ENCODE measurements at places on chromosomes 13 and 19.
A peak's percentile ranks its signal among the peaks of the same experiment; 100 is the strongest.

- no peak for DNase-seq
These were observed 9.3 kb upstream of the GTF3A start for GRCh38 chr13:27415116-27415515.

DNA sequence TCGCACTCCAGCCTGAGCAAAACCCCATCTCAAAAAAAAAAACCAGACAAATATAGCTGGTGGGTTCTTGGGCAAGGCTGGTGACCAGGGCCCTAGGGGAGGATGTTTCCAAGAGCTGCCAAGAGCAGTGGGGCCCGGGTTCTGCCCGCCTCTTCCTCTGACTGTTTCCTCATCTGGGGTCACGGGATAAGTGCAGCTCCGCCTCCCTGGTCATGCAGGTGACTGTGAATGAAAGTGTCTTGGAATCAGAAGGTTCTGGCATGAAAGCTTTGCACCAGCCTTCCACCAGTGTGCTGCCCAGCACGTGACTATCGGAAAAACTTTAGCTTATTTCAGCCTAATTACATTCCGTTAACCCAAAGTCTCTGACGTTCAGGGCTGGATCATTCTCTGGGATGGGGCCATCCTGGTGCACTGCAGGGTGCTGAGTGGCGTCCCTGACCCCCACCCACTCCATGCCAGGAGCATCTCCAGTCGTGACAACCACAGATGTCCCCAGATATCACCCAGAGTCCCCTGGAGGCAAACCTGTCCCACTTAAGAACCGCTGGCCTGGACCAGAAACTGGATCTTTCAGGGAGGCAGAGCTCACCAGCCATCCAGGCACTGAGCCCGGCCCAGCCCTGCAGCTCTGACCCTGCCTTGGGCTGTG is 85.6 kb downstream of the GNG7 start:
- DNase-seq = no peak

- DNase-seq = peak; percentile 78
These were observed 7.3 kb downstream of the ADPRHL1 start for GRCh38 chr13:113445791-113446487.

DNA sequence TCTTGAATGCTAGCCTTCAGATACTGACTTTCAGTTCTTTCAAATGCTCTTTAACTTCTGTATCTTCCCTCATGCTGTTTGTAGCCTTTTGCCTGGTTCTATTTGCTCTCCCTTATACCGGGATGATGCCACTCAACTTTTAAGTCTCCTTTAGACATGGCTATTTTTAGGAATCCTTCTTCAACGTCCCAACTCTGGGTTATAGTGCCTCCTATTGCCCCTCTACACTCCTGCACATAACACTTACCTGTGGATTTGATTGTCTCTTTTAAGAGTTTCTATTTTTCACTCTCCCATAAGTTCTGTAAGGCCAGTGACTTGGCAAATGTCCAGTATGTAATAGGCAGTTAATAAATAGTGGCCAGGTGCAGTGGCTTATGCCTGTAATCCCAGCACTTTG is 343.0 kb downstream of the KLF5 start:
- DNase-seq = no peak

DNA sequence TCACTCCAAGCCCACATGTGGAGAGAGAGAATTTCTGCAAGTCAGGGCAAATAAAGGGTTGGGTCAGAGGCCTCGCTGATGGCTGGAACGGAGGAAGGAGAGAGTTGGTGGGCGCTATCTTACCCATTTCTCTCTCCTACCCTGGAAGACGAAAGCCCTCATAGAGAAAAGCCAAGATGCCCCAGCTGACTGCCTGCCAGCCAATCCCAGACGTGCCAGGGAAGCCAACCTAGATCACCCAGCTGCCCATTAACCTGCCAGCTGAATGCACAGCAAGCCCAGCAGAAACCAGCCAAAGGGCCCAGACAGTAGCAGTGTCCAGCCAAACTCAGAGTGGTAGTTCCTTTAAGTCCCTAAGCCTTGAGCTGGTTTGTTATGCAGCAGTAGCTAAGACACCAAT is 167.0 kb upstream of the ZNF507 start:
- DNase-seq = no peak

GRCh38 chr19:56639217-56639616 is 3.7 kb upstream of the SMIM17 start:
- no peak for DNase-seq

GRCh38 chr19:7904074-7905020 is 670 bp downstream of the MAP2K7 start:
- no peak for DNase-seq

- DNase-seq = no peak
These were observed 12.8 kb downstream of the ONECUT3 start for GRCh38 chr19:1765904-1766799.

Measured in NCI-H345 (cell line).